ENCODE measurements at places on chromosomes 5 and 9.

- DNase-seq: no peak
These were observed 5.6 kb downstream of the OTULINL start for GRCh38 chr5:14587150-14587549.

- DNase-seq: no peak
These were observed 994.8 kb upstream of the WWC1 start for GRCh38 chr5:167296661-167297060.

GRCh38 chr5:145180371-145180770 is 654.8 kb downstream of the PRELID2 start:
- no peak for DNase-seq

- no peak for DNase-seq
These were observed 291.7 kb downstream of the TRPM3 start for GRCh38 chr9:70829591-70830265.

- no peak for DNase-seq
These were observed 687 bp upstream of the RPS23 start for GRCh38 chr5:82278711-82279370.

DNA sequence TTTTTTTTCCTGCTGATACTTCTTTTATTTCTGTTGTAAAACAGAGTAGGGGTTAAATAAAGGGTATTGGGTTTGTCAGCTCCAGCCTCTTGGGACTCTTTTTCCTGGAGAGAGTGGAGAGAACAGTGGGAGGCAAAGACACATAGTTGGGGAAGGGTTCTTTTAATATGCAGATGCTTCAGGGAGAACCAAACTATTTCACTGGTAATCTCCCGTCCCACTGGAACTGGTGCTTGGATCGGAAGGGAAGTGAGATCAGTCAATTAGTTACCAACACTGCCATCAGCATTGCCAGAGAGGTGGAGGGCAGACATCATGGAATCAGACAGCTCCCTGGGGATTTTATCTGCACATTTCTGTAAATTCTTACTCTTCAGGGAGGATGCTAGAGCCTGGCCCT is 47.6 kb upstream of the ELOVL7 start:
- no peak for DNase-seq

- DNase-seq: no peak
These were observed 518 bp downstream of the SPRY4 start for GRCh38 chr5:142324136-142324870.

DNA sequence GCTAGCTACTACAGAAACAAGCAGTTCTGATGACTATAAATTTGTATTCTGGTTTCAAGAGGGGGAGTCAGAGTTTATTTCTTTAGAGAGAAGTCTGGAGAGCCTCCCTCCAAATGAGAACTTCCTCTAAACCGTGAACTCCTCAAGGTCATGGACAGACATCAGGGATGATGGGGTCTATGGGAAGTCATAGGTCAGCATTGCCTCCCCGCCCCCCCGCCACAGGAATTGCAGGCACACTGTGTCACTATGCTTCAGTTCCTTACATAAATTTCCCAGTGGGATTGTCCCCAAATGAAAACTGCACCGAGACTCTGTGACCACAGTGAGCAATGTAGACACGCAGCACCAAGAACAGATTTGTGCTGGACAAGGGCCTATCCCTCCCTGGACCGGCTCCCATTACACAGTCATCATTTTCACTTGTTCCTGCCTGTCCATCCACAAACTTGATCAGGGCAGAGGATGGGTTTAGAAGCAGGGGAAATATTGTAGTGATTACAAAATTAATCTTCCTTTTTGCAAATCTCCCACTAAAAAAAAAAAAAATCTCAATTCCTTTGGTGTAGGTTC is 300.3 kb downstream of the EFNA5 start:
- no peak for DNase-seq

- DNase-seq: no peak
These were observed 30.6 kb downstream of the SNX2 start for GRCh38 chr5:122805481-122805880.

GRCh38 chr5:4907571-4907970 is 232.6 kb upstream of the ADAMTS16 start:
- no peak for DNase-seq

GRCh38 chr9:82513242-82513751 is 524.7 kb downstream of the SPATA31D1 start:
- DNase-seq: no peak

GRCh38 chr5:142670804-142671203 is 15.1 kb downstream of the FGF1 start:
- DNase-seq: no peak

GRCh38 chr9:34627716-34628655 is 880 bp downstream of the ARID3C start:
- DNase-seq: no peak

DNA sequence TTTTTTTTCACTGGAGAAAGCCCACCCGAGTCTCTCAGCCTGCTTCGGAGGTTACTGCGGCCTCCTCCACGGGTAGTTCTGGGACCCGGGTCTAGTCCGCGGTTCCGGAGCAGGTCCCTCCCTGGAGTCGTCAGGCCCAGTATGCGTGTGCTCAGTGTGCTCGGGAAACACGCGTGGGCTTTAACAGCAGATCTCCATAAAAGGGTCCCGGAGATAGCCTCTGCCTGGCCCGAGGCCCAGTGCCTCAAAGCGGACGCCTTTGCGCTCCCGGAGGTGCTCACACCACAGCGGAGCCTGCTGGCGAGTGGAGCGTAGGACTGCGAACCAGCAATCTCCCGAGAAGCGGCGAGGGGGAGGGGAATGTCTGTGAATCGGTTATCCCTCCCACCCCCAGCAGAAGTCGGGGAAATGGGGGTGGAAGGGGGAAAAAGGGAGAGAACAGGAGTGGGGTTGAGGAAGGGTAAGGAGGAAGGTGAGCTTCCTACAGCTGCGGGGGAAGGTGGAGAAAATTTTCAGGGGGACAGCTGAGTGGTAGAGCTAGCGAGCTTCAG is 28.7 kb downstream of the CDKN2A start:
- DNase-seq: no peak

GRCh38 chr5:6827526-6828219 is 114.4 kb downstream of the TENT4A start:
- no peak for DNase-seq

GRCh38 chr5:79811904-79812303 is 122.3 kb downstream of the CMYA5 start:
- no peak for DNase-seq

DNA sequence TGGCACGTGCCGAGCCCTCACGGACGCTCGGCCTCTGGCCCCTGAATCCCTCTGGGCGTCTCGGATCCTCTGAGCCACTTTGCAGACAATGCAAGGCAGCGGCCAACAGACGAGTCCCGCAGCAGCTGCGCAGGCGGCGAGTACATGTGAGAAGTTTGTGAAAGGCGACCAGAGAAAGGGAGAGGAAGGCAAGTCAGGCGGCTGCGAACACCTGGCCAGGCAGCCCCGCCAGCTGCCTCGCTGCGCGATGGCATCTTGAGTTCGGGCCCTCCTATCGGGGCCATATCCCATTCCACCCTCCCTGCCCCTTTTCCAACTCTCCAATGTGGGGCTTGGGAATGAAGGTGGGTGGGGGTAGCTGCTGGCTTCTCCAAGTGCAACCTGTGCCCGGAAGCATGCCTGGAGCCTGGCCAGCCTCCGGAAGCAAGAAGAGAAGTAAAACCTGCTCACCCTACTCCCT is 4.5 kb upstream of the POU4F3 start:
- no peak for DNase-seq

- DNase-seq: no peak
These were observed 133.3 kb upstream of the RAI14 start for GRCh38 chr5:34522599-34523386.

DNA sequence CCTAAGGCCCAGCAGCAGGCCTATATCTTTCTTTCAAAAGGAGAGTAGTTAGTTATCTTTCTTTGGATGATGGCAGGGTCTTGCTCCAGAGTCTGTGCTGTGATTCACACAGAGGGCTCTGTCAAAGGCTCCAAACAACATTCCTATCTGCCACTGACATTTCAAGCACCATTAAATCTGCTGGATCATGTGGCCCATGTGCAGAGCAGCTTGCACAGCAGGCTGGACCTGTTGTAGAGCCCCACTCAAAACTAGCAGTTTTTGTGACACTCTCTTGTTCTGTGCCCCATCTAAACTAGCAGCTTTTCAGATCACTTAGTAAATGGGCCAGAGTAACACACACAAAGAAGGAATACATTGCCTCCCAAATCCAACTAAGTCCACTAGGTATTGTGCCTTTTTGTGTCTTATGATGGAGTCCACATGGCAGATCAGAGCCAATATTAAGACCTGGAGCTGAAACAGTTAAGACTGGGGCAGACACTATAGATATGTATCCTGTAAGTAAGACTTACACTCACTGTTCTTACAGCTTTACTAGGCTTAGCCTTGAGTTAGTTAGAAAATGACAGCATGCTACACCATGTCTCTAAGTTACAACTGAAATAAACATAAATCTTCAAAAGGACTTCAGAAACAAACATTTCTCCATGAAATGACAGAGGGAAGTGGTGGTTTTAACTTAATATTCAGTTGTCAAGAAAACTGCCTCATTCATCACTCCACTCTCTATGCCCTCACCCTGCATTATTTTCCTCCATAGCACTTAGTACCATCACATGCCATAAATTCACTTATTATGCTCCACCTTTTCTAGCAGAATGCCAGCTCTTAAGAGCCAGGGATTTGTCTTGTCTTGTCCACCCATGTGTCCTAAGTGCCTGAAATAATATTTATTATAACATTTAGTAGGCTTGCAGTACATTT is 400.9 kb downstream of the RAB3C start:
- no peak for DNase-seq

DNA sequence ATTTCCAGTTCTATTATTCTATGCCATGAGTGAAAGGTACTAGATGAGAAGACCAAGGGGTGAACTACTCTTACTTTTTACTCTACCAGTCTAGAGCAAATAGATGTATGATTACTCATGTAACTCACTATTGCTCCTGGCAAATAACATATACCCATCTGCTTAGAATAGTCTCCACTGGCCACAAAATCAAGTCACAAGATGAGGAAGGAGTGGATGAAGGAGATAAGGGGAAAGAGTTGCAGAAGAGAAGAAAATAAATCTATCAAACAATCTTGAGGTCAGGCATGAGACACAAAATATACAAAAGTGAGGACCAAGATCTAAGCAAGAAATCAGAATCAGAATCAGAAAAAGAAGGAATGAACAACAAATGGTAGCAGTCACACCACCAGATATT is 13.7 kb upstream of the NR4A3 start:
- no peak for DNase-seq

DNA sequence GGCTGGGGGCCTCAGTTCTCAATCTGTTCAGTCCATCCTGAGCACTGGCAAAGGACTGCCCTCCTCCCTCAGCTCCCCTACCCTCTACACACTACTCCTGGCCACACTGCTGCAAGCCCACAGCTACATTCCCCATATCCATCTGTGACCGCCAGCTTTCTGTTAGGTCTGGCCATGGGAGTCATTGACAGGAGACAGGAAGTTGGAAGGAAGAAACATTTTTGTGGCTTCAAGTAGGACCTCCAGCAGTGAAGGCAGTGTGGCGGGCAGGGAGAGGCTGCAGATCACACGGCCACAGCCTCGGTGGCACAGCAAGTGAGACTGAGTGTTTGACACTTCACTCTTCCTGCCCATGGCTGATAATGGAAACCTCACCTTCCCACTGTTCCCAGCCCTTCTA is 55.9 kb downstream of the SECISBP2 start:
- no peak for DNase-seq

DNA sequence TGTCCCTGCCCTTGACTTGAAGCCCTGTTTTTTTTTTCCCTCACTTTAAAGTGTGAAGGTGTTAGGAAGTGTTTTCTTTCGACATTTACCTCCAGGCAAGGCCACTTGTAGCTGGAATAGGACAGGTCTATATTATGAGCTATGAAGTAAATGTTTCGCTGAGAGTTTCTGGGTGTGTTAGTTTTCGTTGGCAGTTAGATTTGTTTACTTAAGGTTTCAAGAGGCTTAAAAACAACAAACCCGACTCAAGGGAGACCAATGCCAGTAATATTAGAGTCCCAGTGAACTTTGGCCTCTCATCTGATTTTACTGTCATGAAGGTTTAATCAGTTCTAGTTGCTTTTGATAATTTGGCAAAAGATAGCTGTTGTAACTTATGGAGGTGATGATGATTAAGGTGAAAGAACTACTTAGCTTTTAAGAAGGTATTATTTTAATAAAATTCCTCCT is 25.2 kb downstream of the OCLN start:
- DNase-seq: no peak

DNA sequence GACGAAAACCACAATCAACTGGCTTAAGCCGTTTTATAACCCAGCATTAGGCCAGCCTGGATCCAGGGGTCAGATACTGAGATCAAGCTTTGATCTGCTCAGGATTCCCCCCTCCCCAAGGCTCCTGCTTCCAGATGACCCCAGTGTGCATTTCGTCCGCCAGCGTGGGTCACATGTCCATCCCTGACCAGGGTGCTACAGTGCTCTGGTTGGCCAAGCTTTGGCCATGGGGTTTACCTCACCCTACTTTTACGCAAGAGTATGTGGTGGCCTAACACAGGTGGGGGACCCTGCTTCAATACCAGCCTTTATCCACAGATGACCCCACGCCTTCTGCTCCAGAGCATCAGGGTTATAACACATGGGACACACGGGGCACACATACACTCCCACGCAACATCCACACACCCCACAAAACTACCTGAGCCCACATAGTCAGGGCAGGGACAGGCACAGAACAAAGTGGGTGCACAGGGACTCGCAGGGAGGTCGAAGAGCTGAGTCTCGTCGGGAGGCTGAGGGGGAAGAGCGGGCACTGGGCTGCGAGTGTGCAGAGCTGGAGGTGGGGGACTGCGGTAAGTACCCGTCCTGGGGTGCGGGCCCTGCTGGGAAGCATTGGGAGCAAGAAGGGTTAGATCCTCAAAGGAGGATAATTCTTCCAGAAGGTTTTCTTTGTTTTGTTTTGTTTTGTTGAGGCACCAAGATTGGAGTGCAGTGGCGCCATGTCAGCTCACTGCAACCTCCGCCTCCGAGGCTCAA is 5.0 kb upstream of the SQSTM1 start:
- no peak for DNase-seq

DNA sequence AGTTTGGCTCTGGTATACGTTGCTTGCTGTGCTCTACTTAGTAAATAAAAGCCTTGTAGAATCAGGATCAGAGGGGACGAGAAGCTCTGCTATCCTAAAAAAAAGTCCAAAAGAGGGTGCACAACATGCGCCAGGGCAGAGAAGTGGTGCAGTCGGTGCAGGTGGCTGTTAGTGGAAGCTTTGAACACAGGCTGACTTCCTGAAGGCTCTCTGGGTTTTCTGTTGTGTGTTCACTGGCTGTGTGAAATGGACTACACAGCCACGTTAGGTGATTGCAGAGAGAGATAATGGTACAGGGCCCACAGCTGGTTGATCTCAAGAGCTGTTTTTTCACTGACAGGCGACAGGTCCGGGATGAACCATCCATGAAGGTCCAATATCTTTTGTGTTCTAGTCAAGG is 167.4 kb downstream of the TMEM167A start:
- no peak for DNase-seq
